NCI-H1048 (cell line): ENCODE measurements at places on chromosomes 2 and 18.
A peak's percentile ranks its signal among the peaks of the same experiment; 100 is the strongest.

DNA sequence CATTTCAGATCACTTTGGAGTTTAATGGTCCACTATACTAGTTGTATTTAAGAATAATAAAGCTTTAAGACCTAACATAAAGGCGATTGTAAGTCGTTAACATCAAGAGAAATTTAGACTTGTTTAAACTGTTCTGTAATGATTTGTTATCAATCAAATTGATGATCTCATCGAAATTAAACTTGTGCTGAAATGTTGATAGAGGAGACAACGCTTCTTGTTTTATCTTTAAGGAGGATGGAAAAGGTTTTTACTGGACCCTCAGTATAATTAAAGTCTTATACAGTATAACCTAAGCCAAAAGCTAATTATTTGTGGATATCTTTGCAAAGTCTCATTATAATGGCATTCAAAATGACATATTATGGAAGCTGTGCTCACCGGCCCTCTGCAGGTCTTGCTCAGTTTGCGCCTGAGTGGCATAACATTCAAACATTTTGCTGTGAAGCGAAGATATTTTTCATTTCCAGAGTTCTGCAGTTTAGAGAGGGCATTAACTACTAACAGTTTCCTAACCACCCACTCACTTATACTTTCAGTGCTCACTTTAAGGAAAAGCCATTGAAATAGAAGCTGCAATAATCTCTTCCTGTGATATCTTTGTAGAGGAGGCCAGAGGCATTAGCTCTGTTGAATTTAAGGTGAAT is 1.4 kb upstream of the SERTAD2 start:
- no peak for DNase-seq

- no peak for DNase-seq
Measured at GRCh38 chr18:72652990-72653593, 109.0 kb upstream of the CBLN2 start.

GRCh38 chr2:38446418-38446817 is 69.3 kb upstream of the ATL2 start:
- DNase-seq: no peak

DNA sequence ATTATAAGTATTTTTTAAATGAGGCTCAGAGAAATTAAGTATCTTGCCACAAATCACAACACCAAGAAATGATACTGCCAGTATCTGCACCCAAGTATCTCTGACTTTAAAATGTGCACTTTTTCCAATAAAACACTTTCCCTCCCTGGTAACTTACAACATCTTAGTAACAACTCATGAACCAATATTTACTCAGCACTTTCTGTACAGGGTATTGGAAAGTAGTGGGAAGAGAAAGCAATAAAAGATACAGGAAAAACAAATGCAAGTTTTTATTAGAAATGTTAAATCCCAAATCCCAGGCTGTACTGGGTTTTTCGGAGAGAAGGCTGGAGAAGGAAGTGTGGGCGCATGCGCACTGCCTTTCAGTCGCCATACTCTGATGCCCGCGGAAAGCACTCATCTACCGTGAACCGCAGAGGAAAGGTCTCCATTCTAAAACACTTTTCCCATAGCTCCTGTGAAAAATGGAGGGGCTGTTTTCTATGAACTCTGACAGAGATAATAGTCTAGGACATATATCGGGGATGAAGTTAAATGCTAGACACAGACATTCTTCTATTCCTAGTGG is 52.1 kb downstream of the L3MBTL4 start:
- DNase-seq: no peak

DNA sequence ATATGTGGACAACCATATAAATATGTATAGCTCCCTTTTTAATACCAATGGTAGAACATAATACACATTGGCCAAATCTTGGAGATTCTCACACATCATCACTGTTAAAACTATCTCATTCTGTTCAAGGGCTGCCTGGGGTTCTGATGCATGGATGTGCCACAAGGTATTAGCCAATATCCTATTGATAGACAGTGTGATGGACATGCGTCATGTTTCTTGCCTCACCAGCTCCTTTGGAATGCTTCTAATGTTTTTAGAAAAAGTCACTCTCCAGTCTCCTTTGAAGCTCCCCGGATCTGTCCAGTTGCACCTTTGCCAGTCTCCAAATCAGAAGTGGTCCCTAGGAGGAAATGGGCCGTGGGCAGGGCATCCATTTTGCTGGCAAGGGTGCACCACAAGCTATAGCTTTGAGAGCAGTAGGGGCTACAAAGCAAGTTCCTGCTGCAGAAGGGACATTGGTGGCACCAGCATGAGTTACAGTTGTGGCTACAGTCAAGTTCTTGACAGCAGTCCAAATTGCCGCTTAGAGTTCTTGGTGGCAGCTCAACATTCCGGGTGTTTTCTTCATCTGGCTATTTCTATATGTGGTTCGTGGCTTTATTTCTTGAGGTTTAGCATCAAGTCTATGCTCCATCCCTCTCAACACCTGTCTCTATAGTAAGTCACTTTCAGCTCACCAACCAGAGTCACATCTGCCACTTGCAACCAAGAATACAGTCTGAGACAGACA is 25.1 kb upstream of the ATRAID start:
- DNase-seq: no peak

- no peak for DNase-seq
Measured at GRCh38 chr2:46801731-46802664, 113.6 kb downstream of the MCFD2 start.

DNA sequence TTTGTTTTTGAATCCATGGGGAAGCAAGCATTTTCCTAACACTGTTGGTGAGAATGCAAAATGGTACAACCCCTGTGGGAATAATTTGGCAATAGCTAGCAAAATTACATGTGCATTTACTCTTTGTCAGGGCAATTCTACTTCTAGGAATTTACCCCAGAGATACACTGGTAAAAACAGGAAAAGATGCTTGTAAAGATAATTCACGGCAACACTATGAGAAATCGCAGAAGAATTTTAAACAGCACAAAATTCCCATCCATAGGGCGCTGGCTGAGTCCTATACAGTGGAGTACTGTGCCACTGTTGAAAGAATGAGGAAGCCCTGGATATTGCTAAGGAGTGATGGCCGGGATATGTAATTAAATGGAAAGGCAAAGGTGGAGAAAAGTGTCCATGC is 75.8 kb downstream of the DGKD start:
- DNase-seq: no peak

- no peak for DNase-seq
Measured at GRCh38 chr2:168184681-168185513, 62.5 kb downstream of the STK39 start.

GRCh38 chr2:30714811-30715709 is 92.2 kb downstream of the CAPN13 start:
- no peak for DNase-seq

- DNase-seq: no peak
Measured at GRCh38 chr18:13216711-13217465, 1.7 kb upstream of the LDLRAD4 start.

DNA sequence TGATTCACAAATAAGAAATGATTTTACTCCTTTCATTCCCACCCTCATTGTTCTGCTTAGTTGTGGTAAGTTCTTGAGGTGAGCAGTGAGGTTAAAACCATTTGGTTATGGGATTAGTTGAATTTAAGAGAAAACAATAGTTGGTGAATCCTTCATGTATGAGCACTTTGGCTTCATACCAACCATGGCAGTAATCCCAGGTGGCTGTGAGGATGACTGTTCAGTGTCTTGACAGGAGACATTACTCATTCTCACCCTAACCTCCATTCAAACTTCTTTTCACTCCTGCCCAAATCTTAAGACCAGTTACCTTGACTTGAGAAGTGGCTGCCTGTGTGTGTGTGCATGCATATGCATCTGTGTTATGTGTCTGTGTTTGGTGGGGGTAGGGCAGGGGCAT is 143.1 kb downstream of the SETBP1 start:
- no peak for DNase-seq

DNA sequence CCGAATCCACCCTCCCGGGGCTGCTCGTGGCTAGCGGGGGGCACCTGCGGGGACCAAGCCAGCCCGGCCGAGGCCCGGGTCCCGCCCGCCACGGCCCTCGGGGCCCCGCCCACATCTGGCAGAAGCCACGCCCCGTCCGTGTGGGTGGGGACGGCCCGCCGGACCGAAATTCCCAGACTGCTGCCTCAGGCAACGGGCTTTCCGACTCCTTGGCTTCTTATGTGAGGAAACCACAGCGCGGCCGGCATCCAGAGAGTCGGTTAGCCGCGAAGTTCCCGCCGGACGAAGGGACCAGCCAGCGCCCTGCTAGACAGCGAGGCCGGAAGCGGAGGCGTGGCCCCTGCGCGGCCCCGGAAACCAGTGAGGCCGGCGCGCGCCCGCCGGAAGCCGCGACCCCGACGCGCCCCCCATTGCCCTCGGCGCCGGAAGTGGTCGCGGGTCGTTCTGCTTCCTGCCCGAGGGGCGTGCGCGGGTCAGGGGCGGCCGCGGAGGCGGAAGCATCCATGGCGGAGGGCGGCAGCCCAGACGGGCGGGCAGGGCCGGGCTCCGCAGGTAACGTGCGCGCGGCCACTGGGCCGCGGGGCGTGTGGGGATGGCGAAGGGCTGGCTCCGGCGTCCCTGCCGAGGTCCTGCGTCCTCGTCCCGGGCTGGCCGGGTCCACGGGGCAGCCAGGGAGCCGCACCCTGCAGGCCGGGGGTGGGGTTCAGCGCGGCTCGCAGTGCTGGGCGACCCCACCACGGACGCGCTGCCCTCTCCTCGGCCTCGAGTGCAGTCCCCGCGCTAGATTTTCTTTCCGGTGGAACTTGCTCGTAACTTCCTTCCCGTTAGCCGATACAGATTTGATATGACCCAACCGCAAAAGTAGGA is at the start of gene ASB1:
Gene ASB1 (plus strand): TSS at position 360 of the 867 bp plus-strand sequence. CDS start 144 bp downstream, at position 504.
- DNase-seq: peak; percentile 60
